ENCODE measurements at places on chromosomes 4 and X.

DNA sequence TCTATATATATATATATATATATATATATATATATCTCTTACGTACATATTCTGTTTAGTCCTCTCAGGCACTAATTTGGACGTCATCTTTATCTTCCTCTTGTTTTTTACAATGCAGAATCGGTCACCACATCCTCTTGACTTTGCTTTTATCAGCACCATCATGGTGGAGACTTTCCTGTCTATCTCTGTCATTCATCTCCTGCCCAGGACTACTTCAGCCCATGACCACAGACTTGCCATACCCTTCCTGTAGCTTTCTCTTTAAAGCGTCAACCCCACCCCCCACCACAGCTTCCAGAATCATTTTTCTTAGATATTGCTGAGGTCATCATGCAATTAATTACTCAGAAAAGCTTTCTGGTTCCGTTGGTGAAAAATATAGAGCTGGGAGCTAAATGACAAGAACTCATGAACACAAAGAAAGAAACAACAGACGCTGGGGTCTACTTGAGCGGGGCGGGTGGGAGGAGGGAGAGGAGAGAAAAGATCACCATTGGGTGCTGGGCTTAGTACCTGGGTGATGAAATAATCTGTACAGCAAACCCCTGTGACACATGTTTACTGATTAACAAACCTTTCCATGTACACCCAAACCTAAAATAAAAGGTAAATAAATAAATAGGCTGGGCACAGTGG is 30.5 kb upstream of the PRKX start:
- DNase-seq, result peak; percentile 19

- DNase-seq, result no peak
These were observed 13.0 kb downstream of the PPP1R3F start for GRCh38 chrX:49282647-49283011.

DNA sequence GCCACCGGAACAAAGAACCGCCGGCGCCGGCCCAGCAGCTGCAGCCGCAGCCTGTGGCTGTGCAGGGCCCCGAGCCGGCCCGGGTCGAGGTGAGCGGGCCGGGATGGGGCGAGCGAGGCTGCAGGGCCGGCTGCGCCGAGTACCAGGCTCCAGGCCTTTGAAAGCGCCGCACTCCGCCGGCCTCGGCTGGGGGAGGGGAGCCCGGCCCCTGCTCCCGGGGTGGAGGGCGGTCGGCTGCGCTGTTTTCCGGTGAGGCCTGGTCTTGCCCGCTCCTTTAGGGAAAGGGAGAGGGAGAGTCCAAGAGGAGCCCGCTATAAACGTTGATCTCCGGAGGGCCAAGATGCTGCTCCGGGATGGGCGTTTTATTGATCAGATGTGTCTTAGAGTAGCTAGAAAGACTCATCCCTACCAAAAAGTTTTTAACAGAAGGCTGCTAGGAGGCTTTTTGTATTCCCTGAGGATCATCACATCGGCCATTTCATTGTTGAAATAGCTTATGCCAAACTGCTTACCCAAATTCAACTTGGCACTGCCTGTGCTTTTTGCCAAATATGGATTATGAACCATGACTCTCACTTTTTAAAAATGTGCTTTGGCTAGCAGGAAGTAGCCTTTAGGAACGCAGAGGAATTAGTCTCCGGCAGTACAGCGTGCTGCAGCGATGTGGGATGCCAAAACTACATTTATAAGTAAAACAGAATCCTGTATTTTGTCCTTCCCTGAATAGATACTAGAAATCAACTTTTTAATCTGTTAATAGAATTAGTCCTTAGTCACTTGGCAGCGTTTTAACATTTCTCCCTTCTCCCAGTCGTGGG is 760 bp downstream of the TMEM165 start:
- DNase-seq, result no peak

DNA sequence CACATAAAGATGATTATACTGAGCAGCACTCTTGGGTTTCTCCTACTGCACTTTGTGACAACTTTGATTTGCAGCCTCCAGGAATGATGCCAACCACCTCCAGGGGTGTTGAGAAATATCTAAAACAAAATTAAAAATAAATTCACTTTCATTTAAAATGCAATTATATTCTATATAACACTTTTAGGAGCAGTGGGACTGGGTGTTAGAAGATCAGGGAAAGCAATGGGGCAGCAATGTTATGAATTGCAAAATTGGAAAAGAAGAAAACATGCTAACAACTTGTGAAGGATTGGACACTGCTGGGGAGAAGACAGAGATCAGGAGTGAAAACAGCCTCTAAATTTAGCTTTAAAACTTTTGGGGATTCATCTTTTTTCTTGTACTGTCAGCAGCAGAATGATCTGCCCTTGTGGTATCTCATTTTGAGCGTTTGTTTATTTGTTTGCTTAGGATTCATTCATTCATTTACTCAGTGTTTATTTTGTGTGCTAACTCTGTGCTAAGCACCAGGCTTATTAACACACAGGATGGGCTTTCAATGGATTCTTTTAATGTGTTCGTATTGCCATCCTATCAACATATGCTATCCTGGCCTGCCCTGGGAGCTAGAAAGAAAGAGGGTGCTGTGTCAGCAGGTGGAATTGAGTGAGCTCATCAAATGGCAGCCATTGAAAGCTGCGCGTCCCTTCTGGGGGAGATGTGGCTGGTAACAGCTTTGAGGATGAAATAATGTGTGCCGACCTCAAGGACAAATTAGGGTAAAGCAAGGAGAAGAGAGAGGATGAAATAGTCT is 96.5 kb downstream of the FRMPD4 start:
- no peak for DNase-seq

DNA sequence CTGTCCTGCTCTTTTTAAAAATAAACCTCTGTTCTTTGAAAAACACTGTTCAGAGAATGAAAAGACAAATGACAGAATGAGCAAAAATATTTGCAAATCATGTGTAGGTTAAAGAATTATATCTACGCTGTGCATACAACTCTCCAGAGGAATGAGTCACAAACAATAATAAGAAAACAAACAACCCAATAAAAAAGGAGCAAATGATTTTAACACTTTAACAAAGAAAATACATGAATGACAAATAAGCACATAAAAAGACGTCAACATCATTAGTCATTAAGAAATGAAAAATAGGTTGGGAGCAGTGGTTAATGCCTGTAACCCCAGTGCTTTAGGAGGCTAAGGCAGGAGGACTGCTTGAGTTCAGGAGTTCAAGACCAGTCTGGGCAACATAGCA is 21.1 kb upstream of the LRCH2 start:
- no peak for DNase-seq

- no peak for DNase-seq
These were observed 126.9 kb downstream of the CPZ start for GRCh38 chr4:8719421-8719820.

DNA sequence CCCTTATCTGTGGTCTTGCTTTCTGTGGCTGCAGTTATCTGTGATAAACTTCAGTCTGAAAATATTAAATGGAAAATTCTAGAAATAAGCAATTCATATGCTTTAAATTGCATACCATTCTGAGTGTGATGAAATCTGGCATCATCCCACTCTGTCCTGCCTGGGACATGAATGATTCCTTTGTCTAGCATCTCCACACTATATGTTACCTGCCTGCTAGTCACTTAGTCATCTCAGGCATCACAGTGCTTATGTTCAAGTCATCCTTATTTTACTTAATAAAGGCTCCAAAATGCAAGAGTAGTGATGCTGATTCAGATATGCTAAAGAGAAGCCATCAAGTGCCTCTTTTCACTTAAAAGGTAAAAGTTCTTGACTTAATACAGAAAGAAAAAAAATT is 14.3 kb upstream of the RAB9B start:
- no peak for DNase-seq

DNA sequence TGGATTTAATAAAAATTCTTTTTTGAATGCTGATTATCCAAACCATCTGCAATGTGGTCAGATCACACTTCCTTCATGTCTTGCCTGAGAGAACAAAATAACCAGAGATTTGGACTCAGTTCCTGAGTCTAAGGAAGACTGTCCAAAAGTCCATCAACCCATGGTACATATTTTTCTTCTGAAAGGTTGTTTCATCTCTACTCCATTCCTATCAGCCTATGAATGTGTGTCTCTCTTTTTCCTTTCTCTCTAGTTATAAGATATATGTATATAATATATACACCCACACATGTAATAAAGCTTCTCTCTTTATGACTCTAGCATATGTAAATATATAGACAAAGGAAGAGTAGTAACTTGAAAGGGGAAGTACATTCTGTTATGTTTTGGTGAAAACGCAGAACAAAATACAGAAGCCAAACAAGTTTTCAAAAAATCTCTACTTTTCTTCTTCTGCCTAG is 226.9 kb downstream of the ARHGAP24 start:
- DNase-seq, result no peak

DNA sequence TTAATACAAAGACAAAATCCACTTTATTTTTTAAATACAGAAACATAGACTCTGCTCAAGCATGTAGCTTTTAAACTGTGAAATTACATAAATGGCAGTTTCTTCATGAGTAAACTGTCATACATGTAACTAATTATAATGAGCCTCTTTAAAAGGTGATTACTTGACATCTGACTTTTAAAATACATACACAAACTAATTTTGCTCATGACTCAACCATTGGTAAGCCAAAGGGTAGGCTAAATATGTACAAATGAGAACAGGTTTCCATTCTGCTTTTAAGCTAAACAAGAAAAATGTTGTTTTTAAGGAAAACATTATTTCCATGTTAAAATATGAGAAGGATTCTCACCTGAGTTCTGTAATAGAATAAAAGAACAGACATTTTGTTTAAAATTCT is 27.9 kb downstream of the CAMK2D start:
- DNase-seq, result no peak

- DNase-seq, result no peak
These were observed 1631.9 kb upstream of the PABPC4L start for GRCh38 chr4:135833529-135833928.

DNA sequence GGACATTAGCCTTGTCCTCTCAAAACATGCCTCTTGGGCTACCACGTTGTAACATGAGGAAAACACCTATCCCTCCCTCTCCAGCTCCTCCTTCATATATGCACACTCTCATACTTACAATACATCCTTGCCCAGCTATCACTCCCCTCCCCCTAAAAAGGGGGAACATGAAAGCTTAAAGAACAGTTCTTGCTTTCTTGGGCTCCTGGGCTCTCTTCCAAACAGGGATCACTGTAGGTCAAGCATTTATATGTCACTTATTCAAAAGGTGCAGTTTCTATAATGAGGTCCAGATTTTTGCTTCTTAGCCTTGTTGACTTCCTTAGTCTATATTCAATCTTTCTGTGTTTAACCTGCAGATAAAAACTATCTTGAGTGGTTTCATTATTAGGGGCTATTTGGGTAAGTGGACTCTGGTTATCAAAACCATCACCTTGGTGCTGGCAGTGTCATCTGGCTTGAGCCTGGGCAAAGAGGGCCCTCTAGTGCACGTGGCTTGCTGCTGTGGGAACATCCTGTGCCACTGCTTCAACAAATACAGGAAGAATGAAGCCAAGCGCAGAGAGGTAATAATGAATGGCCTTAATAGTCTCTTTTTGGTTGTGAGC is 119.4 kb downstream of the AKAP4 start:
- no peak for DNase-seq

DNA sequence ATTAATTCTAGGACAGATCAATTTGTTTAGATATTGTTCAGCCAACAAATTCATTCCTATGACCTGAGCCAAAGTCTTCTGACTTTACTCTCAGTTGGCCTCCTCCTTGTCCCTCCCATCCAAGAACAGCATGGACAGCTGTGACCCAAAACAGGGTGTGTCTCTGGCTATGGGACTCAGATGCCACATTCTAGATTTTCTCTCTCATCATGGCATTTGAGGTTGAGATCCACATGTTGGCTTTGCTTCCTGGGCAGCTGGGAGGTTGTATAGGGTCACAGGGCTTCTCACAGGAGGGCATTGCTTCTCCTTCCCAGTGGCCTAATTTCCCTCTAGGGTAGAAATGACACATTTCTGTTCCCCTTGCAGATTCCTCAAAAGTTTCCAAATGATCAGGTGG is 22.6 kb upstream of the EGF start:
- no peak for DNase-seq

DNA sequence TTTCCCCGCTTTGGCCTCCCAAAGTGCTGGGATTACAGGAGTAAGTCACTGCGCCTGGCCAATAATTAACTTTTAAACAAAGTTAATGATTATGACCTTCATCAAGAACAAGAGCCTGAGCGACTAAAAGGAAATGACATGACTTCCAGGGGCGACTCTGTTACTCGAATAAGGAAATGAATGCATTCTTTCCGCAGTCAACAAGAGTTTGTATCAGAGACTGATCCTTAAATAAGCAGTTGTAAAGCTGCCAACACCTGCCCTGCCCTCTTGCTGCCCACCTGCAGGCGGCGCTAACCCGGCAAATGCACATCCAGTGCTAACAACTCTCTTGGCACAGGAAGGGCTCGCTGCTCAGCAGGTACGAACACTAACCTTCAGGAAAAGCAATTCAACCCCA is 27.3 kb downstream of the WDR1 start:
- no peak for DNase-seq

- no peak for DNase-seq
These were observed 3.7 kb upstream of the HDAC8 start for GRCh38 chrX:72576141-72576894.

GRCh38 chr4:135383356-135384288 is 1182.0 kb upstream of the PABPC4L start:
- no peak for DNase-seq

DNA sequence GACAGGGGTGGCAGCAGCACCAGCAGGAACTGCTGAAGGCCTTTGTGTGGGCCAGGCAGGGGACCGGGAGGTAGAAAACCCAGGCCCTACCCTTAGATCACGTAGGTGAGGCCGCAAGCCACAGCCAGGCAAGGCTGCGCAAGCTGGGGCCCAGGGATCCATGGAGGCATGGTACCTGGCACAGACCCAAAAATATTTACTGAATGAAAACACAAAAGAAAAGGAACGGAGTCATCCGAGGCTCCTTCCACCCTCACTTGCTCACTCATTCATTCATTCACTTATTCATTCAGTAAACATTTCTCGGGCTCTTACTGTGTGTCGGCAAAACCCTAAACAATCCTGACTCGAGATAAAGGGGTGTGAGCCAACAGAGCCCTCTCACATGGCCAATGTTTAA is 102.3 kb downstream of the BCOR start:
- no peak for DNase-seq

DNA sequence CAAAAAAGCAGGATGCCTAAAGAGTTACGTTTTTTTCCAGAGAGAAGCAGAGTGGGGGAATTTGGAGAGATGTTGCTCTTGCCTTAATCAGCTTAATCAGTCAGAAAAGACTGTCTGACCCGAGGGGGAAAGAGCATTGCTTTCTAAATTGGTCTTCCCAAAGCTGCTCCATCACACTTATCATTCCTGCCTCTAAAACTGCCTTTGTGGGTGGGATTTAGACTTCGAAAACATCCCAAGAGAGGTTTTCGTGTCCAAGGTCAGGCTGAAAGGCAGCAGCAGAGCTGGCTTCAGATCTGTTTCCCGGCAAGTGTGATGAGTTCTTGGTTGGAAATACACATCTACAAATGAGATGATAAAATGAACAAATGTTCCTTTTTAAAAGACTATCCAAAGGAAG is 155.2 kb downstream of the SH2D1A start:
- no peak for DNase-seq

- no peak for DNase-seq
These were observed 30.5 kb downstream of the NELFA start for GRCh38 chr4:1978226-1978625.

Measured in stimulated activated CD8-positive, alpha-beta memory T cell treated with anti-CD3 and anti-CD28 coated beads, Interleukin-7, amount 100 ng/mL, for 1 hour (primary cell).